ENCODE measurements at places on chromosomes 4 and X.
A peak's percentile ranks its signal among the peaks of the same experiment; 100 is the strongest.

- DNase-seq: no peak
Measured at GRCh38 chr4:122617597-122618593, 3.0 kb downstream of the IL21 start.

GRCh38 chr4:1761130-1761689 is 31.9 kb upstream of the FGFR3 start:
- no peak for DNase-seq

DNA sequence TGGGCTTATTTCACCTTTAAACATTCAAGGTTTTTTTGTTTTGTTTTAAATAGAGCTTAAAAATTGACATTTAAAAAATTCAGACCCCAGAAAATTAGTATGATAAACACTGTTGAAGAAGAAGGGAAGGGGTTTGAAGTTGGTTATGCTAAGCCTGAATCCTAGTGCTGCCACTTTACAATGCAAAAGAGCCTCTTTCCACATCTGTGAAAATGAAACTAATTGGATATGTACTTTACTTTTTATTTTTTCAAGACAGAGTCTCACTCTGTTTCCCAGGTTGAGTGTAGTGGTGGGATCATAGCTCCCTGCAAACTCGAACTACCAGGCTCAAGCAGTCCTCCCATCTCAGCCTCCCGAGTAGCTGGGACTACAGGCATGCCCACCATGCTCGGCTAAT is 41.8 kb downstream of the FIP1L1 start:
- DNase-seq: no peak

- DNase-seq: no peak
Measured at GRCh38 chr4:113701169-113701568, 60.4 kb downstream of the CAMK2D start.

- no peak for DNase-seq
Measured at GRCh38 chr4:93409035-93409434, 419.5 kb upstream of the ATOH1 start.

GRCh38 chr4:21887481-21887880 is 61.1 kb downstream of the KCNIP4 start:
- no peak for DNase-seq

- DNase-seq: peak; percentile 12
Measured at GRCh38 chr4:55866290-55866907, 13.0 kb downstream of the EXOC1 start.

All from hindlimb muscle (tissue), 1 donor.